ENCODE measurements at places on chromosomes 2 and 18.

- DNase-seq, result no peak
These were observed 428.1 kb upstream of the ID2 start for GRCh38 chr2:8253781-8254180.

- DNase-seq, result peak; percentile 72
These were observed 41.4 kb downstream of the HS1BP3 start for GRCh38 chr2:20609349-20609994.

DNA sequence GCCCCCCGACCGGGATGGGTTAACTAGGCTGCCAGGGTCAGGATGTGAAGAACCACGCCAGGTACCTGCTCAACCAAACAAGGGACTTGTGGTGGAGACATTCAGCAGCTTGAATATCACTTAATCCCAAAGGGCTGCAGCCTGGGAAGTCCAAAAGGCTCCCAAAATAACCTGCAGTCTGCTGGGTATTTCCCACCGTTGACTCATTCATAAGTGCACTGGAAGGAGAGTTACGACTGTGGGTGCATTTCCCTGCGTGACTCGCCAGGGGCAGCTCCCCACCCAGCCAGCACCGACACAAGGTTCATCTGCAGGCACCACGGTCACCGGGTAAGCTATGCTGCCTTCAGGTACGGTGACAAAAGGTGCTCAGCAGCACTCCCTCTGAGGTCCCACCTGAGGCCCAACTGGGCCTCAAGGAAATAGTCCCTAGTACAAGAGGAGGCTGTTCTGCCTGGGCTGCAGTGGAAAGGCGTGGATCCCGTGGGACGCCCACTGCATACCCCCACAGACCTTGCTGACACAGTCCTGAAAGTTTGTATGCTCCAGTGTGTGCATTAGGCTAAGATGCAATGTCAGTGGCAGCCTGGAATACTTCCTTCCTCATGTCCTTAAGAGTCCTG is 86.5 kb downstream of the UXS1 start:
- no peak for DNase-seq

GRCh38 chr2:88159955-88160415 is 10.2 kb upstream of the THNSL2 start:
- DNase-seq, result peak; percentile 51

GRCh38 chr2:127313406-127313805 is 19.5 kb upstream of the ERCC3 start:
- no peak for DNase-seq

DNA sequence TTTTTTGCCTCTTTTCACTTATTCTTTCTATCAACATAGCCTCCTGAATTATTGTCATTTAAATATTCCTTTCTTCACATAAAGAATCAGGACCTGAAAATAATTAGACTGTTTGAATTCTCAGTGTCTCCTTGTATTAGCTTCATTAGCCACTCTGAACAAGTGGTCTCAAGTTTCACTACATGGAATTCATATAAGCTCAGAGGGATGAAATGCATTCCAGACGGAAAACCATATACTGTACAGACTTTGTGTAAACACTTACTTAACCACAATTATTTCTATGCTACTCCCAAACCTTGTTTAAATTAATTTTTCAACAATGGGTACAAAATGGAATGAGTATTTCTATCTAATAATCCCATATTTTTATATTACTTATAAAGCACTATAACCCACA is 53.4 kb downstream of the CHN1 start:
- no peak for DNase-seq

DNA sequence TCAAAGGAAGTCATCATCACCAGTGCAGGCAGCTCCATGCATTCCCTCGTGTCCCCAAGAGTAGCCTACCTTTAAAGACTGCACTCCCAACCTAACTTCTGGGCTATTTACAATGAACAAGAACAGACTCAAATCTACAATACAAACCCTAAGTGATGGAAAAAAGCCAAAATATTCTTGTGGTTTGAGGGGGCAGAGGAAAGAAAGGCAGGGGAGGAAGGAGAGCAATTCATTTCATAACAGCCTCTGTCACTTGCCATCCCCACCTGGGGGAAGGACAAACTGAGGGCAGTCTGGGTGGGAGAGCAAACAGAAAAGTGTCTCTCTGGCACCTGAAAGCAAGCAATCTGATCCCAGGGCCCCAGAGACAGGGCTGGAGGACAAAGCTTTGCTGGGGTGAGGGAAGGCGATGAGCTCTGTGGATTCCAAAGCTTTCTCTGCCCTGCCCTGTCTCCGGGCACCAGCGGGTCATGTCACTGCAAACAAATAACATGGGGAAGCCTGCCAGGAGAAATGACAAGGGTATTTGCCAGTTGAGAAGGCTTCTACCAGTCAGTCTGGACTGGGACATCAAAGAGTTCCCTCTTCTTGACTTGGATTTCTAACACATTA is 528.0 kb upstream of the TNP1 start:
- DNase-seq, result no peak

Measured in right hindlimb (tissue), 1 donor.